ENCODE measurements at places on chromosomes 12 and 14.

GRCh38 chr14:50910495-50911420 lies 33.5 kb downstream of the PYGL start:
- DNase-seq, result no peak

DNA sequence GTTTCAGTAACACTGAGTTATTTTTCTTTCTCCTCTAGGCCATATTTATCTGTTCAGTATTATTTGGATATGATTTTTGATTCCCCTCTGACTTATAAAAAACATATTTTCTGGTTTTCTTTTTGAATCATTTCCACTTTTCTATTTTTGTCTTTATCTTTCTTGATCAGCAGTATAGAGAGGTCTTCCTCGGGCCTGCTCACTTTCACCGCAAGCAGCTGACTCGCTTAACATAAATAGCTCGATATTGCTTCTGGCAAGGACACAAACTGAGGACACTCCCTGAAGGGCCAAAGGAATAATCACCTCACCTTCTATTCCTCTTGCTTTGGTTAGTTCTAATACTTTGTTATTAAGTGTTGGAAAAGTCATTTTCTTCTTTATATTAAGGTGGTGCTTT lies 25.8 kb upstream of the TRHDE start:
- DNase-seq, result no peak

GRCh38 chr12:78636231-78636855 lies 228.2 kb upstream of the SYT1 start:
- DNase-seq, result no peak

DNA sequence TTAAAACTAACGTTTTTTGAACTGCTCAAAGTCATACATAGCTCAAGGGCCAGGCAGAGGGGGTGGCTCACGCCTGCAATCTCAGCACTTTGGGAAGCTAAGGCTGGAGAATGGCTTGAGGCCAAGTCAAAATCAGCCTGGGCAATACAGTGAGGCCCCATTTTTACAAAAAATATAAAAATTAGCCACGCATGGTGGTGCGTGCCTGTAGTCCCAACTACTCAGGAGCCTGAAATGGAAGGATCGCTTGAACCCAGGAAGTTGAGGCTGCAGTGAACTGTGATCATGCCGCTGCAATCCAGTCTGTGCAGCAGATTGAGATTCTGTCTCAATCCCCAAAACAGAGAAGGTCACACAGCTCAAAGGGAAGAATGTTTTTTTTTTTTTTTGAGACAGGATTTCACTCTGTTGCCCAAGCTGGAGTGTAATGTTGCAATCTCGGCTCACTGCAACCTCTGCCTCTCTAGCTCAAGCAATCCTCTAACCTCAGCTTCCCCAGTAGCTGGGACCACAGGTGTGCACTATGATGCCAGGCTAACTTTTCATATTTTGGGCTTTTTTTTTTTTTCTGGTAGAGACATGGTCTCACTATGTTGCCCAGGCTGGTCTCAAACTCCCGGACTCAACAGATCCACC lies 2.9 kb downstream of the RBM23 start:
- DNase-seq, result no peak

- DNase-seq, result no peak
These were observed 21.4 kb downstream of the ZNF641 start for GRCh38 chr12:48329199-48329939.

- peak; percentile 58 for DNase-seq
These were observed 100.3 kb downstream of the LIN7A start for GRCh38 chr12:80837342-80837978.

GRCh38 chr12:31729705-31730104 lies 884 bp upstream of the AMN1 start:
- DNase-seq, result no peak

- DNase-seq, result no peak
These were observed 13.1 kb upstream of the POC1B start for GRCh38 chr12:89538897-89539296.

DNA sequence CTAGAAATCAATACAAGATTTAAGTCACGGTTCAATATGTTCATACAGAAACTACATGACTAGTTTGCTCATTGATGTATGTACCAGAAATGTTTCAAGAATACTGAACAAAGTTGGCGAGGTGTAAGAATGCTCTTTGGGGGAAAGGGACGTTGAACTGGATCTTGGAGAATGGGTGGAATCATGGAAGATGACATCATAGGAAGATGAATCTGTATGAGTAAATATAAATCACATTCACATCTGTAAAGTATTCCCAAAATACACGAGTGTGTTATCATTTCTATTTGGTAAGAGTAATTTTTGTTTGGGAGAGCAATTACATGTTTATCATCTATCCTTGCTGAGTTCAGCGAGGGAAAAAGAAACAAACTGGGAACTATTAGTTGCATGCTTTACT lies 162.2 kb upstream of the TMTC1 start:
- no peak for DNase-seq

DNA sequence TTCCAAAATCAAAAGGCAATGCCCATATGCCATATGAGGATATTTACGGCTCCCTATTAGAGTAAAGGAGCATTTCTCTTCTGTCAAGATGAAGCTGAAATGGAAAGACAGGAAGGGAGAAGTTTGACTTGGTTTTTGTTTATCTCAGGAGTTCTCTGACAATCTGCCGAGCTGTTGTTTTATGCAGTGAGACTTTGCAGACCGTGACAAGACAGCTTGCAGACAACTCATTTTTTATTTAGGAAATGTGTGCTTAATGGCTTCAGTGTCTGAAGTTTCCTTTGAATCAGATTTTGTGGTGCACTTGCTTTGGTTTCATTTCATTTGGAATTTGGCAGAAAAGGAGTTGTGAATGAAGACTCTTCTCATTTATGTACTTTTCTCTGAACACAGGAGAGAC lies 145.4 kb downstream of the C12orf50 start:
- peak; percentile 6 for DNase-seq

GRCh38 chr12:132374612-132375445 lies 45.4 kb upstream of the GALNT9 start:
- DNase-seq, result no peak

DNA sequence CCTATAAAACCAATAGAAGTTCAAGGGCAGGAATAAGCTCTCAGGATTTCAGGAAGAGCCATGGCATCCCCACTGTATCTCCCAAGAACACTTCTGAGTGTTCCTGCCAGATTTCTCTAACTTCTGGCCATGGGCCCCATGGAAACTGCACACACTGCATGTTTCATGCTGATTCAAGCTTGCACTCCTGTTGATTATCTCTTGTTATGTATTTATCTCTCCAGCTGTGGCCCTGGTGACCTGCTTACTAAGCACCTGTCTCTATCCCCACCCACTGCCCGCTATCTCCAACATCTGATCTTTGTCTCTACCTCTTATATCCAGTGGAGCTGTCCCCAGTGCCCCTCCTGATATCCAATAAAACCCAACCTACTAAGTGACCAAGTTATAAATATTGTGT lies 285.3 kb downstream of the PDZRN4 start:
- no peak for DNase-seq

DNA sequence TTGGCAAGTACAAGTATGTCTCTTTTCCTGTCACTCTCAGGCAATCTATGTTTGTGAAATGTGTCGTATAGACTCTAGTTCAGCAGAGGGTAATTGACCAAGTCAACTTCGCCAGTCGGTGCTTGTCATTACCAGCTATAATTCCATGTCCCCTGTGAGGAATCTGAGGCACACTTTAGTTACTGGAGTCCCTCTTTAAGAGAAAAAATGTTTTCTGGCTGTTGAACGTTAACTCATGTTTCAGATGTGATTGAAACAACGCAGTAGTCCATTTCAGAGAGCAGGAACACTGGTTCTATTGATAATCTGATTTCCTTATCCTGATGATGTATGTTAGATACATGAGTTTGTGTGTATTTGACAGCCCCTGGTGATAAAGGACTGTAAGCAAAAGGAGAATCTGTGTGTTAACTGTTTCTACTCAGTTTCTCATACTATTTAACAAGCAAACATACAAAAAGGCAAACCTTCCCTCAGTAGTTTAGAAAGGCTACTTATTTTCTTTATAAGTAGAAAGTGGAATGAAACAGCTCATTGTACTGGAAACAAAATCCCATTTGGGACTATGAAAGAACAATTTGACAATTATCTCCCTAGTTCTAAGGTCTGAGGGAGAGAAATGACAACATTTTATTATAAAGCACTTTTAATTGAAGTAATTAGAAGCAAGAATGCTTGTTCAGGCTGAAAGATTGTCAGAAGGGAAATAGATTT lies 161.1 kb upstream of the TRHDE start:
- no peak for DNase-seq

DNA sequence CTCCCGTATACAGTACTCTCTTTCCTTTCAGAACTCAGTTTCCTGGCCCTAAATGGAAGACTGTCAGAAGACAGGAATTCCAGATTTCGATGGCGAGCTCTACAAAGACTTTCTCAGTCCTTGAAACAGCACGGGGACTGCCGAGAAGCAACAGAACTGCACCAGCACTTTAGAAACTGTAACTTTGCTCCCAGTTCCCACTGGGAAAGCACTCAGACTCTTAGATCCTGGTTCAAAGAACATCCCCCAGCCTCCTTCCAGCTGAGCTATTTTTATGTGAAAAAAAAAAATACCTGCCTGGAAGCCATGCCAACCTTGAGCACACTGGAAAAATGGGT lies 1.8 kb downstream of the PXN start:
- no peak for DNase-seq

DNA sequence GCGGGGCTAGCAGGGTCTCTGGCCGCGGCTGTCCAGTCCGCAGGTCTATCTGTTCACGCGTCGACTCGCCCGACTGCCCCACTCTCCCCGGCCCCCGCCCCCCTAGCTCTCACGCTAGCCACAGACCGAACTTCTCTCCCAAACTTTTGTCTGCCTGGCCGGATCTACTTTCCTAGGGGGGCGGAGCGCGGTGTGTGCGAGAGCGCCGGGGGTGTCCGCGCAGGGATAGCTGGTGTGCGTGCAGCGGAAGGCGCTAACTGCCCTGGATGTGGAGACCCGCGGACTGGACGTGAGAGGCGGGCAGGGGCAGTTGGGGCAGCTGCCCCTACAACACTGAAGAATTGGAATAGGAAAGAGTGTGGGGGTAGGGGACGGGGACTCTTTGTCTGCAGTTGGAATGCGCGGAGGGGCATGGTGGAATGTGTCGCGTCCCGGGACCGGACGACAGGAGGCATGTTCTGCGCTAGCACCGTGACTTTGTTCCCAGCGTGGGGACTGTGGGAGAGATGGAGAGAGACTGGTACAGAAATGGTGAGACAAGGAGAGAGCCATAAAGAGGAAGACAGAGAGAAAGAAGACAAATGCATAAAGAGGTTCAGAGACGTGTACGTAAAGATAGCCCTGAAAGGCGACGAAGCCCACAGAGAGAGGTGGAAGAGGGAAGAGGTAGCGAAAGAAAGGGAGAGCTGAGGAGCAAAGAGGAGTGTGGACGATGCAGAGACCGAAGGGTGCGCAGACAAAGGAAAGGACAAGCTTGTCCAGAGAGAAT lies at the start of gene AJUBA:
TSS of gene AJUBA (minus strand) at position 75 of the 769 bp plus-strand sequence. CDS start 285 bp downstream, outside the sequence.
- peak; percentile 95 for DNase-seq

DNA sequence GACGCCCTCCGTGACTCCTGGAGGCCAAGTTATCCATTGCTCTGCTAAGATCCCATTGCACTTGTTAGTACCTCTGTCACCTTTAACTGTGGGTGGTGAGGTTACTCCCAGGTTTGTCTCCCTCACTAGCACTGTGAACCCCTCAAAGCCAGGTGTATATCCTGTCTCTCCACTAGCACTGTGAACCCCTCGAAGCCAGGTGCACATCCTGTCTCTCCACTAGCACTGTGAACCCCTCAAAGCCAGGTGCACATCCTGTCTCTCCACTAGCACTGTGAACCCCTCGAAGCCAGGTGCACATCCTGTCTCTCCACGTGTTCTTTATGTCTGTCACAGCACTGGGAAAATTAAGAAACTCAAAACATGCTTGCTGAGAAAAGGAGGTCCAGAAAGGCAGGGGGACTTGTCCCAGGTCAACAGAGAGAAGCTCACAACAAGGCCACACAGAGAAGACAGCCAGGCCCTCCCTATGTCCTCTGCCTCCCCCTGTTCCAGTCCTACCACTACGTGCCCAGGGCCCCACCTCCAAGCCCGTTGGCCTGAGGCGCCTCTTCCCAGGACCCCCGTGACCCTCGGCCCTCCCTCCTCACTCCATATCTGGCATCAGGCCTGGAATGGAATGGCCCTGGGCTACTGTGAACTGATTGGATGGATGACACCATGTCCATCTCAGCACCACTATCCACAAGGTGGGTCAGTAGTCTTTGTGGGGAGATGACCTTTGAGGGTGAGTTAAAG lies 26.4 kb upstream of the FKBP4 start:
- no peak for DNase-seq

DNA sequence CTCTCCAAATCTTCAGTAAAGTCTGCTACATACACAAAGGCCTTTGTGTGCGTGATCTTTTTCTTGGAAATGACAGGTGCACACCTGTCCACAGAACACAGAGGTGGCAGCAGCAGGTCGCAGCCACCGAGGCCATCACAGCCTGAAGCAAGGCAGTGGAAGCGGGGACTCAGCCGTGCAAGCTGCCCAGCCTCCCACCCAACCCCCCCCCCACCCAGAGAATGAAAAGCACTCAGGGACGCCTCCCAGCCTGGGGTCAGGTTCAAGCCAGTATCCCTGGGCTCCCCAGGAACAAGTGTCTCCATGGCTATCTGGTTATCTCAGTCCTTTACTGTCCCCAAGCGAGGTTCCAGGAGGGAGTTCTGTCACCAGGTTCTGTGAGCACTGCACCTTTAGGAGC lies 31.2 kb upstream of the TSPAN9 start:
- no peak for DNase-seq

GRCh38 chr12:1797011-1797901 lies 23.1 kb upstream of the LRTM2 start:
- DNase-seq, result no peak

DNA sequence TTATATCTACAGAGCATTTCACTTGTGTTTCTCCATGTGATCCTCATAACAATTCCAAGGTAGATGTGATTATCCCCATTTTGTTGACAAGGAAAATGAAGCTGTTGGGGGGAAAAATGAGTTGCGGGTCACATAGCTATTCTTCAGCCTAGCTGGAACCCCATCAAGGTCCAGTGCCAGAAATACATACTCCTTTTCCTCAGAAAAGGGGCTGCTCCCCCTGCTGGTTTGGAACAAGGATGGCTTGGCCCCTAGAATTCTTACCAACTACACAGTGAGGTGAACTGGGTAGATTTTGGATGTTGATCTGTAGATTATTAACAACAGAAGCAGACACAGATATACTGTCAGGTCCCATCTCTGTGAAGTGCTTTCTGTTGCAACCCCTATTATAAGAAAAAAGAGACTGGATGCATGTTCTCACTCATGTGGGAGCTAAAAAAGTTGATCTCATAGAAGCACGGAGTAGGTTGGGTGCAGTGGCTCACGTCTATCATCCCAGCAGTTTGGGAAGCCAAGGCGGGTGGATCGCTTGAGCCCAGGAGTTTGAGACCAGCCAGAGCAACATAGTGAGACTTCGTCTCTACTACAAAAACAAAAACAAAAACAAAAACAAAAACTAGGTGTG lies 8.9 kb downstream of the IKZF4 start:
- DNase-seq, result peak; percentile 59

- DNase-seq, result peak; percentile 98
These were observed 372.2 kb downstream of the RAD51B start for GRCh38 chr14:68191567-68192321.

GRCh38 chr12:49603721-49604120 lies 1.7 kb downstream of the FAM186B start:
- no peak for DNase-seq
